ENCODE measurements at places on chromosomes 3 and 15.
A peak's percentile ranks its signal among the peaks of the same experiment; 100 is the strongest.

DNA sequence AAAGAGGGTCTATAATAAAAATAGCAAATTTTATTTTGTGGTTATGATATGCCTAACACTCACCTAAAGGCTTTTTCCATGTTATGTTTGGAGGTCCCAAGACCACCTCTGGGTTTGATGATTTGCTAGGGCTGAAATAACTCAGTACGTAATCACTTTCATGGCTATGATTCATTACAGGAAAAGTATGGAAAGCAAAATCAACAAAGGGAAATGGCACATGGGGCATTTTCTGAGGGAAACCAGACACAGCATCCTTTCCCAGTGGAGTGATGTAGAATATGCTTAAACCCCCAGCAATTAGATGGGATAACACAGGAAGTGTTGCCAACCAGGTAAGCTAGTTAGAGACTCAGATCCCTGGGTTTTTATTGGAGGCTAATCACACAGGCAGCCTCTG, 701.6 kb upstream of the CBLB start:
- no peak for DNase-seq

DNA sequence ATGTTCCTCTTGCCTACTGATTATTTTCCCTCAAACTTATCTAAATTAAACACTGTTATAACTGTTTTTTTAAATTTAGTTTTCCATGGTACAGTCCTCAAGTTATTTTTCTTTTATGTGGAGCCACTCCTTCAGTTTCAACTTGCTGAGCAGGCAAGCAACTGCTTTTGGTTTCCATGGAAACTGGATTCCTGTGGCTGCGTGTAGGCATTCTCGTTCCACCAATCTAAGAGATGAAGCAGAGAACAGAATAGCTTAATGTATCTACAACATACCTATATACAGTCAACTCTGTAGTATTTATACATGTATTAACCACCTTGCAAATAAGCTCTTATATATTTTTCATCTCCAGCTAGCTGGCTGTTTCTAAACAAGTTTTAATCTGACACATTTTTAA, 25.8 kb upstream of the ANXA2 start:
- no peak for DNase-seq

DNA sequence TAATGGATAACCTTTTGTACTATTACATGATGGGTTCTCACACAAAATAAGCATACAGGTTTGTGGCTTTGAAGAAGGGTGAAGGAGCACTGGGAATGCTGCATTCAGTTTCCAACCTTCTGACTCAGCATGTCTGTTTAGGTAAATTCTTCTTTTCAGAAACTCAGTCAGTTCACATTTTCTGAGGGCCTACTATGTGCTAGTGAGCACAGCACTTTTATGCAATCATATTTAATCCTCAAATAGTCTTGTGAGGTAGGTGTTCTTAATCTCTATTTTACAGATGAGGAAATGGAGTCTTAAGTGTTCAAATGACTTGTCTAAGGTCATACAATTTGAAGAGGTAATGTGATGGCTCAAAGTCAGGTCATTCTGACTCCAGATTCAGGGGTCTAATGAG, 41.2 kb downstream of the ISL2 start:
- DNase-seq = no peak

DNA sequence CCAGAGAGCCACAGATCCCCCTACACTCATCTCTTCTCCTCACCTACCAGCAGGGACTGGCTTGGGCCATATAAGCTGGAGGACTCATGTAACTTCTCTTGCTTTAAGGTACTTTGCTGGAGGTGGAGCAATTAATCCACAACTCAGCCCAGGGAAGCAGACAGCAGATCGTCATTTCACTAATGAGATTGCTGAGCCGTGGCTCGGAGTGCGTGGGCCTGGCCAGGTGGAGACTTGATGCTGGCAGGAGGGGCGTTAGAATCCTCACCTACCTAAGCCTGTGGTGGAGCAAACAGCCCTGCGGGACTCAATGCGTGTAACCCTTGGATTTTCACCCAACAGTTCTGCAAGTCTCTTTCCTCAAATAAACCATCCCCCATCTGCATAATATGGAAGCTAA, 253.2 kb downstream of the RORA start:
- no peak for DNase-seq

- no peak for DNase-seq
Observed at GRCh38 chr3:4493941-4494894, 1.1 kb downstream of the ITPR1 start.

- DNase-seq = no peak
Observed at GRCh38 chr3:57942388-57942787, 65.8 kb upstream of the FLNB start.

DNA sequence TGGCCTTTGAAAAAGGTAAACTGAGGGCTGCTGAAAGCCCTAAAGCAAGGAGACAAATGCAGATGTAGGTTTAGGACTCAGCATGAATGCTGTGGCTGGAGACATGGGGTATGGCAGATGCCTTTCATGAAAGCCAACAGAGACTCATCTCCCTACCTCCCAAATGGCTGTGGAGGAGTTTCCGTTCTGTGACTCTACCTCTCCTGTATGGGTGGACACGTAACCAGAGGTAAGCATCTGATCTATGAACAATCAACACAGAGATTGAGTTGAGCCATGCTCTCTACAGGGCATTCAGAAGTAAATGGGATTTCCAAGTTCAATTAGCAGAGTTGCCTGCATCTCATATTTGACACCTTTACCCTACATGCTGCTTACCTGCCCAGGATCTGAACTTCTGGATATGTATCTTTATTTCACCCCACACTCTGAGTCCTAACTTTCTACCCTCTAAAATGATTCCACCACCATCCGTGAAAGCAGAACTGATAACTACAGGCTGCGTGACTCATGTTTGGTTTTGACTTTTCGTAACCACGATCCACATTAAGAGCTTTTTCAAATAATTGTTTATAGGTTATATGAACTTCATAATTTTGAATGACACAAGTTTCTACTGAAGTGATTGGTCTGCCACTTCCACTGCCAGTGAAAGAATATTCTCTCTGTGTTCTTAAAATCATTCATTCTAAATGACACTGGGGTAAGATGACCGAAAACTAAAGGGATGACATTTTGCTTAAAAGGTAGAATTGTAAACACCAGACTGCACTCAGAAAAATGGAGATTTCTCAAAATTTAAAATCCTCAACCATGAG, 1058.7 kb downstream of the FHIT start:
- DNase-seq = no peak

GRCh38 chr3:124965413-124965812, 30.9 kb upstream of the MUC13 start:
- DNase-seq = no peak

DNA sequence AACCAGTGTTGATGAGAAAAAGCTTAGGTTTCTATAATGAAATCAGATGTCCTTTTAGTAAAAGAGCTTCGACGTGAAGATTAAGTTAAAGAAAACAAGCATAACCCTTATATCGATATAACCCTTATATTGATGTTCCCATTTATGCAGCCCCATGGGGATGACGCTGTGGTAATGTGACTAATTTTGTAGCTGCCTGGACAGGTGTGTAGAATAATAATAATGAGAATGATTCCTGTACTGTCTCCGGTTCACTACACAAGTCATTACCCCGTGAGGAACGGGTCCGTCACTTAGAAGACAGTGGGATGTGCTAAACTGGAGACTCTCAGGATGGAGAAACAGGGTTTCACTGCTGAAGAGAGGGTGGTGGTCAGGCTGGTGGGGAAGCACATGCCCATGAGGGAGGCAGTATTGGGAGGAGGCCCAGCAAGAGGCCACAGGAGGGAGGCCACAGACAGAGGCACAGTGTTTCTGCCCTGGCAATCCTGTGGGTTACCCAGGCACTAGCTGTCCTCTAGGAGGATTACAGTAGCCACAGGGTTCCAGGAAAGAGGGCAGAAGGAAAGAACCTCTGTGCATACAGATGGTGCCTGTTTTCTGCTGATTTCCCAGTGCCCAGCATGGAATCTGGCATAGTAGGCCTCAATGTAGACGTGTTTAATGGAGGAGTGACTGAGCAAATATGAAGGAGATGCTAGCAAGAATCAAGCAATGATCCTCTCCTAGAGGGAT, 191.1 kb upstream of the TSC22D2 start:
- no peak for DNase-seq

GRCh38 chr15:60590935-60591495, 112.1 kb upstream of the ICE2 start:
- DNase-seq = peak; percentile 25

DNA sequence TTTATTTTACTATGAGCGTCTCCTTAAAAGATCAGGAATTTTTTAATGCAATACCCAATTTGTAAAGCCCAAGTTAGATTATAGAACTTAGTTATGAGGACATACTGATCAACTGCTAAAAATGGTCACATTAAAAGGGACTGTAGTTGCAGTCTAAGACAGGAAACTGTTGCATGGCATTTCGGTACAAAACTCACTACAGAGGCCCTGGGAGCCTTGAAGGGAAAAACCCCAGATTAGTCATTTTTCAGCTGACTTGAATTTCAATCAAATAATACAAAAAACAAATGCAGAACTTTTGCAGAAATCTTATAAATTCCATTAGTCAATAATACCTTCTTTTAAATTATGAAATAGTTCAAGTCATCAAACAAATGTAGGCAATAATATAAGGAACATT, 6.9 kb upstream of the PTX3 start:
- no peak for DNase-seq

GRCh38 chr15:94164202-94164807, 67.1 kb upstream of the MCTP2 start:
- DNase-seq = peak; percentile 6

DNA sequence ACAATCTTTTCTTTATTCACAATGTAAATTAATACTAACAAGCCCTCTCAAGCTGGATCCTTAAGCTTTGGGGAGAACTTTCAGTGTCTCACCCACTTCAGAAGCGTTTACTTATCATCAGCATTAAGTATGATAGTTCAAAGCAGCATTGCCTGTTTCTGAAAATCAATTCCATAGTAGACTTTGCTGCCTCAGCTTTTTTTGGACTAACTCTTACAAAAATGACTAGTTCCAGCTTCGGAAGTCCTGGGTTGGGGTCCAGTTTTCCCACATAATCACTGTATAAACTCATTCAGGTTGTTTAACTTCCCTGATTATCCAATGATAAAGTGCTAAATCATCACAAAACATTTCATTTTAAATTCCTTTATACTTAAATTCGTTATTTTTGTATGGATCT, 114.4 kb downstream of the NR2F2 start:
- DNase-seq = no peak

- DNase-seq = no peak
Observed at GRCh38 chr3:77566055-77566454, 526.2 kb downstream of the ROBO2 start.

GRCh38 chr15:62985768-62986167, 56.8 kb upstream of the TPM1 start:
- no peak for DNase-seq

GRCh38 chr3:32508711-32509110, 6.1 kb upstream of the CMTM6 start:
- DNase-seq = no peak

DNA sequence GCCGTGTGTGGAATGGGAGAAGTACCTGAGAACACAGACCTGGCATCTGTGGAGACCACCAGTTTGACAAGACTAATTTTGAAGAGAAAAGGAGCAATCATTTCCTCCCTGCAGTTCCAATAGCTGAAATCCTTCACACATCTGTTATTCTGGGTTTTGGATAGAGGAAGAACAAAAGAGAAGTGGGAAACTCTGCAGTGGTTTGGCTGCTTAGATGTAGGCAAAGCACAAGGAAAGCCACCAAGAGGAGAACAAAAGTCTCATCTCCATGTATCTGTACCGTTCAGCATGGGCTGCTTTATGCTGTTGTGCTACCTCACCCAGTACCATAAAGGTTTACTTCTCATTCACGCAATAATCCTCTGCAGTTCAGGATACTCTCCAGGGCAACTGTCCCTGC, 153.1 kb upstream of the COL8A1 start:
- no peak for DNase-seq

GRCh38 chr15:101807345-101807945, 4.1 kb downstream of the OR4F6 start:
- no peak for DNase-seq

DNA sequence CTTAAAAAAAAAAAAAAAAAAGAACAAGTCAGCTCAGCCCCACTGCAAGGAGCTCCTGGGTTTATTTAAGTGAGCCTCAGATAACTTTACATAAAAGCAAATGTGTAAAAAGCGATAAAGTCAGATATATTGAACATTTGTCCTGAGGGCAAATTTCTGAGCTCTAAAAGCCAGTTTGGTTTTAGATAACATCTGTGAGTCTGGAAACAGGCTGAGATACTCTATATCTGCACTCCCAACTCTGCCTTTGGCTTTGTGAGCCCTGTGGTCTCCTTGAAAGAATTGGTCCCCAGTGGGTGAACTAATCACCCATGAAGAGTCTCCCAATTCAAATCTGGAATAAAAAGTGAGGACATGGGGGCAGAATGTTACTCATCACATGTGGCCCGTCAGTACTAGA, 104.6 kb downstream of the APBA2 start:
- DNase-seq = no peak

- DNase-seq = no peak
Observed at GRCh38 chr3:26369133-26369532, 253.4 kb upstream of the LRRC3B start.

DNA sequence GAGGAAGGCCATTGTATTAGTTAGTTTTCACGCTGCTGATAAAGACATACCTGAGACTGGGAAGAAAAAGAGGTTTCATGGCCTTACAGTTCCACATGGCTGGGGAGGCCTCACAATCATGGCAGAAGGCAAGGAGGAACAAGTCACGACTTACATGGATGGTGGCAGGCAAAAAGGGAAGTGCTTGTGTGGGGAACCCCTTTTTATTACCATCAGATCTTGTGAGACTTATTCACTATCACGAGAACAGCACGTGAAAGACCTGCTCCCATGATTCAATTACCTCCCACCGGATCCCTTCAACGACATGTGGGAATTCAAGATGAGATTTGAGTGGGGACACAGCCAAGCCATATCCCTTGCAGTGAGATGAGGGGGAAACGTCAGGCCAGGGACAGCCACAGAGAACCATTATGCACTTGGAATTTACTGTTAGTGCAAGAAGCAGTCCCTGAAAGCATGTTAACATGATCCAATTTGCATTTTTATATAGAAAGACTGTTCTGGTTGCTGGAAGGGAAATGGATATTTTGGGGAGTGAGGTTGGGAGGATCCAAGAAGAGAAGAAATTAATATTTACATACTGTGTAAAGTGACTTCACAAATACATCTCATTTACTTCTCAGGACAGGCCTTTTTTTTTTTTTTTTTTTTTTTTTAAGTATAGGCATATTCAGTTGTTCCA, 87.1 kb downstream of the ARNT2 start:
- no peak for DNase-seq

GRCh38 chr3:82596805-82597204, 835.4 kb upstream of the GBE1 start:
- DNase-seq = no peak

DNA sequence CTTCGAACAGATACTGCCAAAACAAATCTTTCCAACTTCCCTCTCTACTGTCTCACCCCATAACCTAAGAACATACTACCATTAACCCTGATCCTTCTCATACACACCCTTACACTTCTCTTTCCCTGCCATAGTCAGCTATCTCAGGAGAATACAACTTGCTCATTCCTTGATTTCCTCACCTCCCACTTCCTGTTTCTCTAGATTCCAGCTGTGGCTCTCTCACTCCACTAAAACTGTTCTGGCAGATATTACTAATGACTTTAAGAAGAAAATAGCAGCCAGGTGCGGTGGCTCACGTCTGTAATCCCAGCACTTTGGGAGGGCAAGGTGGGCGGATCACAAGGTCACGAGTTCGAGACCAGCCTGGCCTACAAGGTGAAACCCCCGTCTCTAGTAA, 4.6 kb downstream of the LSG1 start:
- no peak for DNase-seq

GRCh38 chr3:24315971-24316370, 178.7 kb downstream of the THRB start:
- no peak for DNase-seq

GRCh38 chr3:127535106-127535785, 55.3 kb downstream of the TPRA1 start:
- DNase-seq = no peak

Measured in stimulated activated CD4-positive, alpha-beta T cell treated with anti-CD3 and anti-CD28 coated beads, Interleukin-1b, Interleukin-23, amount 100 ng/mL, for 1 hour (primary cell).